ENCODE measurements at places on chromosomes 1 and 21.

GRCh38 chr1:29202053-29202452 is 20.4 kb upstream of the SRSF4 start:
- no peak for DNase-seq

GRCh38 chr1:90707363-90707710 is 9.8 kb downstream of the BARHL2 start:
- DNase-seq, result no peak

DNA sequence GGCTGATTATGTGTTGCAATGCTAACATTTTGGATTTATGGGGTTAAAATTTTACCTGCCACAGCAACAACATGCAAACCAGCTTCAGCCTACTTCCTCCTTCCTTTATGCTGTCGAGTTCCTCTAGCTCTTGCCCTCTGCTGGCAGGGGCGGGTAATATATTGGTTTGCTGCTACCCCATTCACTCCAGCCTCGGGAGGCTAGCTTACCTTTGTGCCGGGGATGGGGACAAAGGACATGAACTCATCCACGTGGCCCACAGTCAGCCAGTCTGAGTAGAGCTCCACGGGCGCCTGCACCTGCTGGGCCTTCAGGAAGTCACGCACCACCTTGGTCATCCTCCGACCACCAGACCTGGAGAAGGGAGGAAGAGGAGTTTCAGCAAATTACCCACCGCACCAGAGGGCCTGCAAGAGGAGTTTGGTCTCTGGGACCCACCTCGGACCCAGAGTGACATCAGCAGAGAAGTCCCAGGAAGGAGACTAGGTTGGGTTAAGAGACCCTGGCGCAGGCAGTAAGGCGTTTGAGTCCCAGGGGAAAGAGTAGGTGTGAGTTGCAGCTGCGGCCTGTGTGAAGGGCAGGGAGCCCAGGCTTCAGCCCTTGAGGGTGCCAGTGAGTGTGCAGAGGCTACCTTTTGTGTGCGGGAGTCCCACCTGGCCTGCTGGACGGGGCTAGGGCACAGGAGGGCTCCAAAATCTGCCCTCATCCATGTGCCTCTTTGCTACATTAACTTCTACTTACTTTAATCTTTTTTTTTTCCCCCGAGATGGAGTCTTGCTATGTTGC is 21.8 kb upstream of the SDHB start:
- peak; percentile 48 for DNase-seq

DNA sequence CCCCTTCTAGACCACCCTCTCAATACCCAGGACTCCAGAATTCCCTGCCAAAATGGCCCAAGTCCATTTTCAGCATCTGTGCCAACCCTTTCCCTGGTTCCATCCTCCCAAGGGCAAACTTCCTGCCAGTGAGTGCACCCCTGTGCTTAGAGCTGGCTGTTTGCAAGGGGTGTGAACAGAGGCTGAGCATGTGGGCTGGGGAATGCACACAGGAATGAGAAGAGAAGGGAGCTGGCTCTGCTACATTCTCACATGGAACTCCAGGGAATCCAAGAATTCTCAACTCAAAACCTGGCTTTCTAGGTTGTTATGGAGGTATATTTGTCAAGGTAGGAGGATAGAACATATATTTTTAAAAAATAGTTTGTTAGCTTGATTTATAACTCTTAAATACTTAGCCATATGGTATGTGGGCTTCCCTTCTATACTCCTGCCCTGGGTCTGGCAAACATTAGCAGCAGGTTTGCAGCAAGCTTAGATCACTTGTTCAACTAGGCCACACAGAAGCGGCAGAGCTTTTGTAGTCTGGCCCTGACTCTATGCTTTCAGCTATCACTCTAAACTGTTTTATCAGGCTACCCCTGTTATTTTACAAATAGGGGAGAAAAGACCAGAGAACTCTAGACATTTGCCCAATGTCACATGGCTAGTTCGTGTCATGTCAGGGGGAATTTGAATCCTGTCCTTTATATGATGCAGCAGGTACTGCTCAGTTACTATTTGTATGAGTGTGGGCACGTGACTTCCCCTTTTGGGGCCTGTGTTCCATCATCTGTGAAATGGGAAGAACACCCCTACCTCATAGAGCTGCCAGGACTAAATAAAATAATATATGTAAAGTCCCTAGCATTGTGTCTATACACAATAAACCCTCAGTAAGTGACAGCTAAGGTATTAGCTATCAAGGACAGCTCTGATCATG is 8.1 kb upstream of the STMN1 start:
- DNase-seq, result no peak

DNA sequence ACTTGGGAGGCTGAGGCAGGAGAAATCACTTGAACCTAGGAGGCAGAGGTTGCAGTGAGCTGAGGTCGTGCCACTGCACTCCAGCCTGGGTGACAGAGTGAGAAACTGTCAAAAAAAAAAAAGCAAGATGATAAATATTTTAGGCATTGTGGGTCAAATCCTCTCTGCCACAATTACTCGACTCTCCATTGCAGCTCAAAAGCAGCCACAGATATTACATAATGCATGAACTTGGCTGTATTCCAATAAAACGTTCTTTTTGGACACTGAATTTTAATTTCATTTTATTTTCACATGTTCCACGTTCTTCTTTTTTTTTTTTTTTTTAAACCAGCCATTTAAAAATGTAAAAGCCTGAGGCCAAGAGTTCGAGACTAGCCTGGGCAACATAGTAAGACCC is 69.4 kb downstream of the TCP10L start:
- no peak for DNase-seq

GRCh38 chr1:185488808-185489207 is 171.8 kb upstream of the IVNS1ABP start:
- no peak for DNase-seq

DNA sequence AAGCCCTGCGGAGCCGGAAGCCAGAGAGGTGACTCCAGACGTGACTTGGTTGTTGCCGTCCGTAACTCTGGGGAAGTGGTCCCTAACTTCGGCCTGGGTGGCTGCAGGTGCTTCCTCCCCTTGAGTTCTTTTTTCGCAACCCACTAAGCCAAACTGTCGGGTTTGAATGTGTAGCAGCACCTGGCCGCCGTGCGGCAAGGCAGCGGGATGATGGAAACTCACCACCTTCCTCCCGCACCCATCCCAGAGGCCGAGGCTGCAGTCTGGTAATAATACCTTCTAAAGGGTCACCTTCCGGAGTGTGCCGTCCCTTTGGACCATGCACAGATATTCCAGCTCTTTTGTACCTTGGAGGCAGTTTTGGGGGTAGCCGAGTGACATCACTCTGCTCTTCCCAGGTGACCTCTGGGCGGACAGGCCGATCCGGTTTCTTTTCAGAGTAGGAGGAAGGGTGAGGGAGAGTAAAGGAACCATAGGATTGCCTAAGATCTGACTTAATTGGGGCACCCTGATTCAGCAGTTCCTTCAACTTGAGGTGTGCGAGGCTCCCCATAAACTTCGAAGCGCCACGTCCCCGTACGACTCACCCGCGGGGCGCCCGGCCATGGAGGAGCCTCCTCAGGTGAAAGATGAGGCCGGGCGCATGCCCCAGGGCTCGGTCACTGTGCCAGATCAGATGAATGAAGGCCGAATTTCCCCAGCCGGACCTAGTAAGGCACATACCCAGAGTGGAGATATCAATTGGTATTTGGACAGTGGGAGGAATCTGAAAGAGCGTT is 1.0 kb downstream of the KCNK1 start:
- no peak for DNase-seq

GRCh38 chr1:181141431-181141910 is 53.0 kb downstream of the IER5 start:
- DNase-seq, result no peak

DNA sequence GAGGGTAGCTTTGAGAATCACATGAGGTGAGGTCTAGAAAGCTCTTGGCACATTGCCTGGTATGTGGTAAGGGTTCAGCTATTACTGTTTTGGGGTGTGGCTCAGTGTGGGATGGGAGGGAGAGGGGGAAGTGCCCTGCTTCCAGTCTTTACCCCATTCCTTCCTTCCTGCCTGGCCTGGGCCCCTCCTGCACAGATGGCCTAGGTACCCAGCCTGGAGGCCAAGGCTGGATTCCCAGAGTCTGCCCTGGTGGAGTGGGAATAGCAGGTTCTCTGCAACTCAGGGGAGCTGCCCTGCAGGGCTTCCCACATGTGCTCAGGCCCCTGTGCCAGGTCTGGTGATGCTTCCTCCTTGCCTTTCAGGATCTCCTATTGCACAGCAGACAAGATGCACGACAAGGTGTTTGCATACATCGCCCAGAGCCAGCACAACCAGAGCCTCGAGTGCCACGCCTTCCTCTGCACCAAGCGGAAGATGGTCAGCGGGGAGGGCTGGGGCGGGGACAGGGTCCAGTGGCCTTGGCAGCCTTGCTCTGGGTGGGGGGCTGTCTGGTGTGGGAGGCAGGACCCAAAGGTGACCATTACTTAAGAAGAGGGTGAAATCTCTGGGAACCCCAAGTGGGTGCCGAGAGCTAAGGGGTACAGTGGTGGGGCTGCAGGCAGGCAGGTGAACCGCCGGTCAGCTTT is 13.5 kb downstream of the LDLRAP1 start:
- DNase-seq, result peak; percentile 62

DNA sequence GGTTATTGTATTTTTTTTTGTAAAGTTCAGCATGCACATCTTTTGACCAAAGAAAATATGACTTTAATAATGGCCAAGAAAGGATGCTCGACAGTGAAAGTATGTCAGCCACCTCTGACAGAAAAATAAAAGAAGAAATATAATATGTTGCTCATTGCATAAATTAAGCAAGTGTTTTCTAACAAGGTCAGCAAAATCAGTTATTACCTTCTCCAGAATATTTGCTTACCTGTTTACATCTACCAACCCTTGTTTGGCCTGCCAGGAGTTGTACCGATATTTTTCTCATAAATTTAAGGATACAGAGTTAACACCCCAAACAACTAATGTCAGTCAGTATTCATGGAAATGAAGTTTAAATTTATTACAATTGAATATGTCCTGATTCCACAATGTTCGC is 685.4 kb downstream of the PLA2G4A start:
- no peak for DNase-seq

GRCh38 chr1:68136187-68136586 is 85.8 kb upstream of the DIRAS3 start:
- no peak for DNase-seq

GRCh38 chr1:236748268-236748870 is 46.7 kb upstream of the MTR start:
- no peak for DNase-seq

- no peak for DNase-seq
Observed at GRCh38 chr1:8651236-8651890, 166.1 kb downstream of the RERE start.

DNA sequence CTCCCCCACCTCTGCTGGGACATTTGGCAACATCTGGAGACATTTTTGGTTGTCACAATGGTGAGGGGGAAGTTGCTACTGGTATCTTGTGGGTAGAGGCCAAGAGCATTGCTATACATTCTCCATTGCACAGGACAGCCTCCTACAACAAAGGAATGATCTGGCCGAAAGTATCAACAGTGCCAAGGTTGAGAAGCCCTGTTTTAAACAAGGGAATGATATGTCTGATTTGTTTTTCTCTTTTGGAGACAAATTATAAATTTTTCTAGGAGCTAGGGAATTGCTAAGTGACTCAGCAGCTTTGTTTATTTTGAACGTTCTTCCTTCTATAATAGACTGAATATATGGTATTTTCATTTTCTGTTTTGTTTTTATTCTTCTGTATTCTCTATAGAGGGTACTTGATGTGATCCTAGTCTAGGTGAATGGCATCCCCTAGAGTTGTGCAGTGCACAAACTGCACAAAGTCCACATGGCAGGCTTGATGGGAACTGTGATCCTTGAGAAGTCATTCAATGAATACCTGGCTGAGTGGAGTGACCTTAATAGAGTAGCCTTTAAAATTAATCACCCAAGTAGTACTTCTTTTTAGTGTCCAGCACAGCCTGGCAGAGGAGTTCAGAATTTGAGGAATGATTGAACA is 288.6 kb upstream of the USP24 start:
- no peak for DNase-seq

- no peak for DNase-seq
Observed at GRCh38 chr1:23546897-23547584, 12.3 kb downstream of the ID3 start.

DNA sequence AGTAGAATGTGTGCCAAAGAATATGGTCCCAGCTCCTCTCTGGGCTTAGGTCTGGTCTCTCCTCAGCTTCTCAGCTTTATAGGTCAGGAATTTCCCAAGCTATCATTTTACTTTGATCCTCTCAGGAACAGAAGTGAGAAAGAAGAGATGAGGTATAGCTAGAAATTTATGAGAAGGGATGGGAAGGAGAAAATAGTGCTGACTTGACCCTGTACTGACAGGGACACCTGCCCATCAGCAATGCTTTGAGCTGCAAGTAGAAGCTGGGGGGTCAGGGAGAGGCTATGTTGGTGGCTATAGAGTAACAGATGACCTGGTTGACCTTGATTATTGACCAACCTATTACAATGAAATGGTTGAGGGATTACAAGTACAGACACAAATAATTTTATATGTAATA is 75.0 kb downstream of the XCL2 start:
- DNase-seq, result no peak

- DNase-seq, result no peak
Observed at GRCh38 chr1:92201973-92202372, 15.7 kb upstream of the C1orf146 start.

DNA sequence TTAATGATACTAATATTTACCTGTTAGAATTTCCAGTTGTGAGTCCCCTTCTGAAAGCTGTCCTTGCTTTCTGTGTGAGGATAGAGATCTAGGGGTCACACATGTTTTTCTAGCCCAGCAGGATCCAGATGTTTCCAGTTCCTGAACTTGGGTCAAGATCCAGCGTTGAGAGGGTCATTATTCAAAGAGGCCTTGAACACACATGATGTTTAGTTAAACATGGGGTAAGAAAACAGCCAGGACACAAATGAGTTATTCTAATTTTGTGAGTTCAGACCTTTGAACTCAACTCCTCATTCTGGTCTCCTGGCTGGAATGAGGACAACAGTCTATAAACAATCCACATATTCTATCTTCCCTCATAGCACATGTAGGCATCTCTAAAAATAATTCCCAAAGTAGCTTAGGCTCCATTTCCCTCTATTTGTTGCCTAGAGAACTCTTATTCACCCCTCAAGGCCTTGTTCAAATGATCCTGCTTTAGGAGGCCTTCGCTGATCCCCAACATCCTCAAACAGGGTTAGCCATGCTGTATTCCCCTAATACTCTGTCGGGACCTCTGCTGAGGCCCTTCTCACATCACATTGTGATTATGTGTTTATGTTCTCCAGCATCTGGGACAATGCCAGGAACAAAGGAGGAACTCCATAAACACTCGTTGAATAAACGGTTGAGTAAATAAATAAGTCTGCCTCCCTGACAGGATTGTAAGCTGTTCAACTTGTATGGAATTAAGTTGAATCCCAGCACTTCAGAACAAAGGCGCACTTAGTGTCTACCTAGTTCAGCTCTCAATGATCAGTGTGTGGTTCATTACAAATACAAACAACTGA is 15.0 kb upstream of the KCNN3 start:
- peak; percentile 65 for DNase-seq

- no peak for DNase-seq
Observed at GRCh38 chr21:33244779-33245105, 15.0 kb downstream of the IFNAR2 start.
